ENCODE measurements at places on chromosomes 2 and 18.

DNA sequence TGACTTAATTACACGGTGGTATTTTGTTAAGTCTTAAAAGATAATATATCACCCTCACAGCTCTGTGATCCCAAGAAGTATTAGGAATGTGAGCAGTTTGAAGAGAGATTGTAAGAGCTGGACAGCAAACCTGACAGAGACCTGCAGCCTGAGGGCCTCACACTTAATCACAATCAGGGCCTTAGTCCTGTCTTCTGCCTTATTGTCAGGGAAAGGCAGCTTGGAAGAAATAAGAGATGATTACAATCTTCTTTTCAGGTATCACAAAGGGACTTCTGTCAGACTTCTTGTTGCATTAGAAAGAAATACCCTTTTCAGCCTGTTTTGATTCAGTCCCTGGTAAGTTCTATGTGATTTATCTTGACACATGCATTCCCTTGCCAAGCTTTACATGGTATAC, 1433.8 kb upstream of the SLC39A10 start:
- DNase-seq: no peak

- no peak for DNase-seq
These were observed 29.9 kb downstream of the MRPL19 start for GRCh38 chr2:75676464-75676863.

- DNase-seq: peak; percentile 18
These were observed 27.2 kb upstream of the BBS5 start for GRCh38 chr2:169452080-169452479.

DNA sequence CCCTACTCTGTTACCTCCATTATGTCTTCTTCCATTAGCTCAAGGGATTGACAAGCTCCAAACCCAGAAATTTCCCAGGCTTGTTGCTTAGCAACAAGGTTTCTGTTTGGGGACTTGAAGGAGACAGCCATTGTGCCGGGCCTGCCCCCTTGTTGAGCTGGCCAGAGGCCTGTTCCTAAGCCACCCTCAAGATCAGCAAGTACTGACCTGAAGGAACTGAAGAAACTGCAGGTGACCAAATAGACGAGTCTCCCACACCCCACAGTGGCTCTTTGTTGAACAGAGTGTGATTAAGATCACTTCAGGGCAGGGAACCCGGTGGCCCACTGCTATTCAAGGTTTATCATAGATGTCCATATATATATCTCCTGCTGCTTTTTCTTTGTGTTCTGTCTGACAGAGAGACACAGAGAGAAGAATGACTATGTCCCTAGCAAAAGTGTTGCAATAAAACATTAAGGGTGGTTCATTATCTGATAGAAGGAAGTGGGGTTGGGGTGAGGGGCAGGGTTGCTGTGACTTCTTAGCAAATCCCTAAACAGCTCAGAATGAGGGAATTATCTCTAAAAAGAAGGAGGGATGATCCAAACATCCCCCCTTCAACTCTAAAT, 69.2 kb downstream of the RNF144A start:
- DNase-seq: no peak

GRCh38 chr2:41026613-41027012, 574.7 kb upstream of the SLC8A1 start:
- no peak for DNase-seq

DNA sequence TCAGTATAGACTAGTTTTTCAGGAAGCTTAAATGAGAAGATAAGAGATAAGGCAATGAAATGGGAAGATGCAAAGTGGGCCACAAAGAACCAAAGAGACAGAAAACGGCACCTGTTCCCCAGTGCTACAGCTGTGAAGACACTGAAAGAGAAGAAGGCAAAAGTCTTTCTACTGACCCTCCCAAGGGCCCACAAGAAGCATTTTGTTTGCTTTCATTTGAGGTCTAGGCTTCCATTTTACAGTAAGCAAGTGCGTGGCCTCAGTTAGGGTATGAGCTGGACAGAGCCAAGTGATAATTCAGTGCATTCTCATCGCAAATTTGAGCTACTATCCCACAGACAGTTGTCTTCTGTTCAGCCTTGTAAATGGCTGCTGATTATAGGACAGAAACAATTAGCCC, 53.4 kb upstream of the STK17B start:
- DNase-seq: no peak

DNA sequence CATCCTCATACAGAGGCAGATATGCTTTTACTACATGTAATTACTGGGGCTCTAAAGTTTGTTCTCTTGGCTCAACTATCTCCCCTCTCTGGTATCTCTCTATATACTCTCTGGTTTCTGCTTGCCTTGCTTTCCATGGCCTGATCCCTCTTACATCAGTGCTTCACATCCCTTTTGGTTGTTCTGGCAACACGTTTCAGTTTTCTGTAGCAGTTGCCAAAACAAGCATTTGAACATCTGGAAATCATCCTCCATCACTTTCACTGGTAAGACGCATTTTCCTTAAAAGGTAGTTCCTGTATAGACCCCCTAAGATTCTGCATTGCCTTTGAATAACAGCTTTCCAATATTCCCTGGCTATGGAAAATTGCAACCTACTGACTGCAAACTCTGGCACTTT, 25.9 kb downstream of the COL5A2 start:
- DNase-seq: peak; percentile 84

GRCh38 chr2:144124882-144125281, 395.0 kb downstream of the ZEB2 start:
- DNase-seq: no peak

DNA sequence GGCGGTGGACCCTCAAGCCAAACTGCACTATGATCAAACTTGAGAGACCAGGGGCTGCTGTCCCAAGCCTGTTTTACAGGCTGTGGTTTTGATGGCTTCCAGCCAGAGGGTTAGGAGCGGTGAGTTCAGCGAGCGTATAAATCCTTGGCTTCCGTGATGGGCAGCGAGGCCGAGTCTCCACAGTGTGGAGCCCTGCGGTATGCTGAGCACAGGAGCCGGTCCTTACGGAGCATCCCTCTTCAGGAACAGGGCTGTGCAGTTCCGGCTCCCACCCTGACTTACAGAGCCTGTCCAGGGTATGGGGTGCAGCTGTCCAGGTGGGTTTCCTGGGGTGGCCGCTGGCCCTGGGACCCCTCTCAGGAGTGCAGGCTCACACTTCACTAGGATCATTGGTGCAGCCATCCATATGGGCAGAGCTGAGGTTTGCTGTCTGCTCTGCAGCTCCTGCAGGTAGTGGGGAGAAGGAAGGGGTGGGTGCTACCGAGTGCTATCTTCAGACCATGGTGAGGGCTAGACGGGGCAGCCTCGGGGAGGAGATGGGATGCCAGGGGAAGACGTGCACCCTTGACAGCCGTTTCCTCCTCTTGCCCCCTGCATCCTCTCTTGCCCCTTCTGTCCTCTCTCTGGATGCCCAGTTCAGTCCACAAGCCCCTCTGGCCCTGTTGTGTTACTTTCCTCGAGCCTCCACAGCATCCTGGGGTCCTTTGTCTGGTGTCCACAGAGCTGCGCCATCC, 104.3 kb downstream of the FAM210A start:
- no peak for DNase-seq

DNA sequence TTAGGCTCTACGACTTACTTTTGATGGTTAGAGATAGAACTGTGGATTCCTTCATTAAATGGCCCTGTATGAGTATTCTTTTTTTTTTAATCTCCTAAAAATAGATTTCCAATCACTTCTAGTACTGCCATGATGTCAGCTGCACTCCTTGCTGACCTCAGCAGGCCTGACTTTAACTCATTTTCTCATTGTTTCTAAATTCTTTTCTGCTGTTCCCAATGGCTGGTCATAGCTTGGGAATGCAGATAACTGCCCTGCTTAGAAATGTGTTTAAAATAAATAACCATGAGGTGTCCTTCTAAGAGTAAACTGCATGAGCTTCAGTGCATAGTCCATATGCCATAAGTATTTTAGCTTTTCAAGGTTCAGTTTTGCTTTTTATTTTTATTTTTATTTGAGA, 15.7 kb downstream of the CCDC85A start:
- peak; percentile 79 for DNase-seq

- no peak for DNase-seq
These were observed 84.9 kb upstream of the HPCAL1 start for GRCh38 chr2:10217489-10218435.

DNA sequence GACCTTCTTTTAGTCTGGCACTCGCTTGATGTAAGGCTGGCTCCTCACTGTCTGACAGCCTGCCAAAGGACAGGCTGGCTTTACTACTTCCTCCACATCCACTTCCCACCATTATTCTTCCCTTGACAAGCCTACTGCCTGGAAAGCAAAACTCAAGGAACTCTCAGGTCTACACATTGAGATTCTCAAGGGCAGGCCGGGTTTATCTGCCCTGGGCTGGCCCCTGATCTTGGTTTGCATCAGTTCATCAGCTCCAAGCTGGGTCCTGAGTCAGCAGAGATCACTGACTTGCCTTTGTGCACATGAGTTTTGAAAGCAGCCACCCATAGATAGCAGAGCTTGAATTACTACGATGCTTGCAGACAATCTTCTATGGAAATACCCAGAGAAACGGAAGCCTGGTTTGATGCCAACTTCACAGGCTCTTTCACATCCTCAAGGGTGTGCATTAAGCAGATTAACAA, 53.9 kb downstream of the KCTD18 start:
- no peak for DNase-seq

DNA sequence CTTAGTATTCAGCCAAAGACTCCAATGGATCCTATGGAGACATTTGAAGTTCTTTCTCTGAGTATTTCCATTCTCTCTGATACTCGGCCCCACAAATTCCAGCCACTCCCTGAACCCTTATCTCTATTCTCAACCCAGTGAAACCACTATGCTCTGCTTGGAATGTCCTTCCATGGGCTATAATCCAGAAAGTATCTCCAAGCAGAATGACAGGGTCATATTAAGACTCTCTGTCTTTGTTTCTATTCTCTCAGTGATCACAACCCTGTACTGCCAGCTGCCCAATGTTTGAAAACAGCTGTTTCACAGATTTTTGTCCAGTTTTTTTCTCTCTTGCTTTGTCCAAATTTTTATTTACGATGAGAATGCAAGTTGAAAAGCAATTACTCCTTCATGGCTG, 21.9 kb downstream of the CHMP3 start:
- no peak for DNase-seq

DNA sequence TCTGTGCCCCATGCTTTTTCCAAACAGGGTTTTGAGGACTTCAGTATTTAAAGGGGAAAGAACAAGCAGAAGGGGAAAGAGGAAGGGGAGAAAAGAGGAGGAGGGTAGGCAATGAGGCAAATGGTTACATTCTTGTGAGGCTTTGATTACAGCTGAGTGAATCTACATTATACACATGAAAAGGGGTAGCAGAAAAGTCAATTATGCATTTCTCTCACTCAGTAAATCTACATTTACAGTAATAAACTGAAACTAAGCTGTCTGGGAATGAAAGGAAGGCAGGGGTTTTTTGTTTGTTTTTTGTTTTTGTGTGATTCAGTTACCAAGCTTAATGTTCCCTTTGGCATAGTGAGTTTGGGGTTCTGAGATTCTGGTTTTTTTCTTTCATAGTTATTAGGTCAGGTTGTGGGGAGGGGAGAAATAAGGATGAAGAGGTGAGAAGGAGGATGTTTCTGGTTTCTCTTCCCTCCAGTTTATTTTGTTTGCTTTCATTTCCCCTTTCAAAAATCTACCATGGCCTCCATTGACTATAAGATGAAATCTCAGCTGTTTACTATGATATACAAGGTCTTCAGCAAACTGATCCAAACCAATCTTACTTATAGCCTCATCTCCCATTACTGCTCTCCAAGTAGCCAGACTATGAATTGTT, 18.7 kb downstream of the C18orf63 start:
- DNase-seq: no peak

- peak; percentile 99 for DNase-seq
These were observed 43.4 kb upstream of the HAAO start for GRCh38 chr2:42835577-42836371.

- no peak for DNase-seq
These were observed 108.1 kb upstream of the SIX3 start for GRCh38 chr2:44833171-44834069.

DNA sequence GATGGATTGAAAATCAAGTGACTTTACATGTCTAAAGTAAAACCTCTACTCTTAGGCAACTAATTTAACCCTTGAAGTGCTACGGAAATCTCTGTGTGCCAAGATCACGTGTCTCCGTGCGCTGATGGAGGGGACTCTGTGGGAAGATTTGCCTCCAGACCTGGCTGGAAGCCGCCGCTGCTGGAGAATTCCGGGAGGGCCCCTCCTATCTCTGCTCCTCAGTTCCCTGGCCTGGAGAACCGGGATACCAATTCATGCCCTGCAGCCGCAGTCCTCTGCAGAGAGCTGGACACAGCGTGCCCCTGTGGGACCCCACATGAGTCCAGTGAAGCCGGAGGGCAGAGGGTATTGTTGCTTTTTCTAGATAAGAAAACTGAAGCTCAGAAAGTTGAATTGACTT, 126.9 kb upstream of the PXDN start:
- no peak for DNase-seq

DNA sequence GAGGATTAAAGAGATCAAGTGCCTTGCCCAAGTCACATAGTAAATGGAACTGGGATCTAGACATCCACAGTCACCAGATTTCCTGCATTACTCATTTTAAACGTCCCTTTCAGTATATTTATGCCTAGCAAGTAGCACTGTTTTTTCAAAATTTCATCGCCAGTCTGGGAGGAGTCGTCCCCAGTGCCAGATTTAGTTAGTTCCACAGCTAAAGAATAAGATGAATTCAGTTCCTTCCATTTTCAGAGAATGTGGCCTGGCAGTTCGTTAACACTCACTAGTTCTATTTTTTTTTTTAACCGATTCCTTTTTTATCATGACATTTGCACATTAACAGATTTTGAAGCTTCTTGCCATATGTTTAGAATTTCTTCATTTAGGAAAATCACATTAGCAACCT, 11.2 kb downstream of the GRP start:
- no peak for DNase-seq

DNA sequence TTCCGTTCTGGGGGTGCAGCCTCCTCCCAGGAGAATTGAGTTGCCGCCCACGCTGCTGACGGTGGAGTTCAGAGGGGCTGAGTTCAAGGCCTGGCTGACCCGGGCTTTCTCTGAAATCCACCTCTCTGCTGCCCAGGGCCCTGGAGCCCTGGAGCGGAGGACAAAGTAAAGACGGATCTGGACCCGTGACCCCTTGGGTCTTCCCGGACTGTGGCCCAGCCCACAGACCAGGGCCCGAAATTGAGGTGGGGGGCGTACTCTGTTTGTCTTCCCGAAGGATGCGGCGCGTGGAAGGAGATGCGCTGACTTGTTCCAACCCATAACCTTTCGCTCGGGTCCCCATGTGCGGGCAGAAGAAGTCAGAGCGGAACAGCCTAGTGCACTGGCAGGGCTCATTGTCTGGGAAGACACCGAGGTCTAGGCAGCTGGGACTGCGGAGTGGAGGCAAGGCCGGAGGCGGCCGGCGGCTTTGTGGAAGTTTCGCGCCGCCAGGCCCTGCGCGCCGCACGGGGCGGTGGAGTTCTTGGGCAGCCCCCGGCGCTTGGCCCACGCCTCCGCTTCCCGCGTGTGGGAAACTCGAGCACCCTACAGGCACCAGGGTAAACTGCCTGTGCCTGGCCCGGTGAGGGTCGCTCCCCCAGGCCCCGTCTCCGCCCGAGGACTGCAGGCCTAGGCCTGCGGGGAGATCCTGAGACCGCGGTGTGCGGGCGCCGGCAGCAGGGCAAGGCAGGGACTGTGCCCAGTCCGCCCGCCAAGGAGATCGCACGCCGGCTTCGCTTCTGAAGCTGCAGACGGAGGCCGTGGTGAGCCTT, 9.8 kb downstream of the POU3F3 start:
- DNase-seq: no peak
